Adrenal gland (tissue), 19 donors: ENCODE measurements at places on chromosomes 1 and 21.

GRCh38 chr1:4838231-4838630, 183.8 kb downstream of the AJAP1 start:
- no peak for DNase-seq

DNA sequence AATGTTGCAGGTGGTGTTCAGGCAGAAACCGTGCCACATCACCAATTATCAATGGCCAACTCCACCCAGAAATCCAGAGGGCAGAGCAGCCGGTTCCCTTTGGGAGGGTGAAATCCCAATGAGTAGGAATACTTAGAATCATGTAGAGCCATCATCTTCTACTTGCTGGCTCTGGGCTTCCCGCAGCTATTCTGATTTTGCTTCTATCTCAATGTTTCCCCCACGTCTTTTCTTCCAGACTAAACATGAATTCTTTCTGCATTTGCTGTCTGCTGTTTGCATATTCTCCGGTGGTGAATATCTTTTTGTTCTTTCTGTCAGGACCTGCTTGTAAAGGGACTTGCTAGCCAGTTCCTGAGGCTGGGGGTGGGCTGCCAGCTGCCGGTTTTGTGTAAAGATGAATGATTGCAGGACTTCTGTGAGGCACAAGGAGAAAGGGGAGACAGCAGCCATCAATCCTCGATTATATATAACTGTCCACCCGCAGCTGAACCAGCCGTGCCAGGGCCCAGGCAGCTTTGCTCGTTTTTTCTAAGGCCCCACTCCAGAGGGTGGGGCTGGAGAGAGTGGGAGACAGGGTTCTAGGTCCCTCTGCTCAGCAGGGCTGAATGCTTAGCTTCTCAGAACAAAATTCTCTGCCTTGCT, 33.2 kb downstream of the PRAMEF20 start:
- no peak for DNase-seq

- no peak for DNase-seq
Measured at GRCh38 chr1:163307479-163308171, 14.1 kb upstream of the NUF2 start.

GRCh38 chr1:226632922-226633351, 84.4 kb downstream of the STUM start:
- DNase-seq, result no peak

GRCh38 chr1:39508857-39509305, 17.4 kb downstream of the BMP8A start:
- DNase-seq, result no peak
